ENCODE measurements at places on chromosomes 12 and 14. TPM values are rescaled to one million over a fixed set of nuclear protein-coding genes. Genes with fewer than 3 reads are reported as not detected.

The SLC25A21 gene
- total RNA-seq: 0.57 TPM

The MORN3 gene
- total RNA-seq: 0.65 TPM

The PRH2 gene
- 0.18 TPM for total RNA-seq

The RTN1 gene
- 1.6 TPM for total RNA-seq

The GNG2 gene
- total RNA-seq: 16.8 TPM

The ACOT2 gene
- total RNA-seq: 29.3 TPM

The B4GALNT1 gene
- total RNA-seq: 0.55 TPM

The MMP19 gene
- total RNA-seq: 5.9 TPM

The OR4E2 gene
- not detected for total RNA-seq

The SOX5 gene
- 6.1 TPM for total RNA-seq

The LTB4R2 gene
- total RNA-seq: 2.7 TPM

The DNAJC22 gene
- total RNA-seq: 6.0 TPM

The GDF3 gene
- not detected for total RNA-seq

The RAD9B gene
- 0.46 TPM for total RNA-seq

The ASB2 gene
- total RNA-seq: 0.28 TPM

The ATL1 gene
- 7.0 TPM for total RNA-seq

The LTBP2 gene
- 71.0 TPM for total RNA-seq

The COQ5 gene
- total RNA-seq: 37.7 TPM

The ADAMTS20 gene
- total RNA-seq: under 0.01 TPM

The KRT72 gene
- total RNA-seq: not detected

The OR4K1 gene
- not detected for total RNA-seq

The CIDEB gene
- 1.8 TPM for total RNA-seq

The LMO3 gene
- 10.8 TPM for total RNA-seq

The NAV3 gene
- 42.1 TPM for total RNA-seq

The DEGS2 gene
- 0.46 TPM for total RNA-seq

The RNF212B gene
- total RNA-seq: not detected

The LRR1 gene
- 9.1 TPM for total RNA-seq

The C1QL4 gene
- not detected for total RNA-seq

The IKBIP gene
- total RNA-seq: 51.6 TPM

The NKX2-1 gene
- total RNA-seq: not detected

The KRT6A gene
- 22.8 TPM for total RNA-seq

The DHH gene
- under 0.01 TPM for total RNA-seq

The IL26 gene
- not detected for total RNA-seq

The OAS2 gene
- total RNA-seq: 0.71 TPM

The DAO gene
- not detected for total RNA-seq

The DRAM1 gene
- total RNA-seq: 55.6 TPM

The COQ10A gene
- total RNA-seq: 6.4 TPM

The GPD1 gene
- total RNA-seq: not detected

The KCNMB4 gene
- 1.8 TPM for total RNA-seq

The SLC38A4 gene
- total RNA-seq: 4.2 TPM

The POLE gene
- 7.3 TPM for total RNA-seq

The SELPLG gene
- total RNA-seq: 0.85 TPM

The POTEM gene
- total RNA-seq: not detected
